ENCODE measurements at places on chromosomes 1 and 21.

GRCh38 chr21:25304611-25305010 is 302.7 kb downstream of the MRPL39 start:
- DNase-seq = no peak

GRCh38 chr1:40575336-40575735 is 43.9 kb downstream of the ZNF684 start:
- DNase-seq = no peak

GRCh38 chr1:17569200-17570139 is 30.0 kb downstream of the ARHGEF10L start:
- peak; percentile 83 for DNase-seq

DNA sequence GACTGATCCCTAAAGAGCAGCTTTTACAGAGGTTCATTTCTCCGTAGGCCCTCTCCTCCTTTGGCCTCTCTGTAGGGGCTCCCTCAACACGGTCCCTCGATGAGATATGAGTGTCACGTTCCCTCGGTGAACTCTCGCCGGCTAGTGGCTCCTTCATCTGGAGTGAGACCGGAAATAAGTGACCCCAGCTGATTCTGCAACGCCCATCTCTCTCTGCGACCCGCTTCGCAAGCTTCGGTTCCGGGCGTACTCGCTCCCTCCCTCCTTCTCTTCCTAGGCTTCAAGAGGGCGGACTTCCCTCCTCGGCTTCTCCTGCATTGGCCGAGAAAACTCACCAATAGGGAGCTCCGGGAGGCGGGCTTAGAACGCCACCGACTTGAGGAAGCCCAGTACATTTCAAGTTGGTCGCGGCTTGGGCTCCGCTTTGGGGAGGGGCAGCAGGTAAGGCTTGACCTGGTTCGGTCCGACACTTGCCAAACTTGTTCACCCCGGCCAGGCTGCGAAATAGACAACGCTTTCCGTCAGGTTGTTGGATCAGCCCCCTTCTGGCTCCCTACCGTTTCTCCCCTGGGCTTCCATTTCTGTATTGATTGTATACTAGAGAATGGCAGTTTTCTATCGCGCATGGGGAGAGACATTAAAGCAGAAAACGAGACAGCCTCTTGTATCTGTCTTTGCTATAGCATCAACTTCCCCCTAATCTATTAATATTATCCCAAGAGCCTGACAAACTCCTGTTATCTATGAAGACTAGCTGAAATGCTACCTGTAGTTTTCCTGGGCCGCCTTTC is at the start of the genes ANKRD34A and POLR3GL:
TSS of gene ANKRD34A (minus strand) at position 248 of the 791 bp plus-strand sequence. CDS start 2,816 bp downstream, outside the sequence.
TSS of gene POLR3GL (plus strand) at position 363 of the 791 bp plus-strand sequence. CDS start 10,176 bp downstream, outside the sequence.
- DNase-seq = peak; percentile 96

- DNase-seq = no peak
Measured at GRCh38 chr1:98197356-98197755, 276.5 kb upstream of the DPYD start.

DNA sequence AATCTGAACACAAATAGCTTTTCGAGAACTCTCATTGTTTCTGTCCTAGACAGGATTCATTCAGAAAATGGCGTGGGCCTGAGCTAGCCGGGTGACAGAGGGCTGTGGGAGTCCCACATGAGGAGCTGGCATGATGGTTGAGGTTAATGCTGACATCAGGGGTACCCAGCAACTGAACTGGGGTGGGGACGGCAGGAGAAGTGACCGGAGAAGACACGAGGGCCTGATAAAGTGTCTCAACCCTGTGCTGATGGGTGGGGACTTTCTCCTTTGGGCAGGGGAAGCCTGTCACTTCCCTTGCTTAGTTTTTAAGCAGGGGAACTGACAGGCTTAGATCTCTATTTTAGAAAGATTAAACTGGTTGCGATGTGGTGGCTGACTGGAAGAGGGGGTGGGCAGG is 14.6 kb downstream of the CHIT1 start:
- no peak for DNase-seq

DNA sequence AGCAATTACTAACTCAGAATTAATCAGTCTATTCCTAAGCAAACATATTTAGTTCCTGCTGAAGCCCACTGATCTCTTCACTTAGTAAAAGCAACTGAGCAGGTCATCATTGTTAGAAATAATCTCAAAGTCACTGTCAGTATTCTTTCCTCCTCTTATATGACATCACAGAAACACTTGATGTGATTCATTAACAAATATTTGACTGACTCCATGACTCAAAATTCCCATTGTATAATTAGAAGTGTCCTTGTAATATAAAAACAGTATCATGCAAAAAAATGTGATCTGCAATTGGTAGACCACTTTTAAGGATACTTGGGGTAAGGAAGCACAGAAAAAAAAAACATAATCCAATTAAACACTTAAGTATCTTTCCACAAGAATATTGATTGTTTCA is 194.4 kb downstream of the DPYD start:
- no peak for DNase-seq

GRCh38 chr1:161019751-161020495 is 1.0 kb downstream of the F11R start:
- DNase-seq = no peak

DNA sequence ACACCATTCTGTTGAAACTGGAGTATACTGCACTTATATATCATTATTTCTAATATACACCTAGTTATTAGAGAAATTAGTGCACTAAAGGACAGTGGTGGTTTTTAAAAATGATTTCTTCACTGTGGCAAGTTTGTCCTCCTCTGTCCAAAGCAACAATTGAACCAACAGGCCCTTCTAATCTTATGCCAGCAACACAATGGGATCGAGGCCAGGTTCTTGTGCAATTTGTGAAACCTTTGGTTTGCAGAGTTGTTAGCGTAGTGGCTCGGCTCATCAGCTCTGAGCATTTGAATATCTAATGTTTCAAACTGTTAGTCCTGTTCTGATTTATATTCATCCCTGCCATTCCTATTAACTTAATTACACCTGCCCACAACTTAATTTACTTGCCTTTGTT is 9.9 kb upstream of the LRRC39 start:
- DNase-seq = peak; percentile 42

DNA sequence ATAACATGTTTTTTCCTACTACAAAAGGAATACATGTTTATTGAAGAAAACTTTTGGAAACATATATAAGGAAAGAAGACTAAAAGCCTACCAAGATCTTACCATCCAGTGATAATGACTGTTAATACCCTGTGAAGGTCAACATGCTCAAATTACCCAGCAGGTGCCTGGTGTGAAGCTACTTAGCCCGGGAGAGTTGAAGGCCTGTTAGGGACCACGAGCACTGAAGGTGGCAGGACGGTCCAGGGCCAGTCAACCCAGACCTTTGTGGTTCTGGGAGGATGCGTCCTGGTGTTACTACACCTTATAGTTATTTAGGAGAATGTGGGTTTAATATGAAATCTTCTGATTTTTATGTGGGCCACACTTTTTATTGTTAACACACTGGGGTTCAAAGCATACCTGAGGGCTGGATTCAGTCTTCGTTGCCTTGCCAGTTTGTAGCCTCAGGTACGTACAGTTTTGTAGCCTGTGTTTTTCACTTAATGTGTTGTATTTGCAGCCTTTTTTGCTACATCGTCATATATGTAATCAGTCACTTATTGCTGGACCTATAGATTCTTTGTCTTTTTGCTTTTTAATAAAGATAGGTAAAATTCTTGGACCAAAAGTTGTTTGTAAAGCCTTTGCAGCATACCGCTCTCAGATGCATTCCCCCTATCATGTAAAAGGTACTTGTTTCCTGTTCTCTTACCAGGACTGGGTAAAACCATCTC is 9.8 kb downstream of the ITSN1 start:
- DNase-seq = no peak

DNA sequence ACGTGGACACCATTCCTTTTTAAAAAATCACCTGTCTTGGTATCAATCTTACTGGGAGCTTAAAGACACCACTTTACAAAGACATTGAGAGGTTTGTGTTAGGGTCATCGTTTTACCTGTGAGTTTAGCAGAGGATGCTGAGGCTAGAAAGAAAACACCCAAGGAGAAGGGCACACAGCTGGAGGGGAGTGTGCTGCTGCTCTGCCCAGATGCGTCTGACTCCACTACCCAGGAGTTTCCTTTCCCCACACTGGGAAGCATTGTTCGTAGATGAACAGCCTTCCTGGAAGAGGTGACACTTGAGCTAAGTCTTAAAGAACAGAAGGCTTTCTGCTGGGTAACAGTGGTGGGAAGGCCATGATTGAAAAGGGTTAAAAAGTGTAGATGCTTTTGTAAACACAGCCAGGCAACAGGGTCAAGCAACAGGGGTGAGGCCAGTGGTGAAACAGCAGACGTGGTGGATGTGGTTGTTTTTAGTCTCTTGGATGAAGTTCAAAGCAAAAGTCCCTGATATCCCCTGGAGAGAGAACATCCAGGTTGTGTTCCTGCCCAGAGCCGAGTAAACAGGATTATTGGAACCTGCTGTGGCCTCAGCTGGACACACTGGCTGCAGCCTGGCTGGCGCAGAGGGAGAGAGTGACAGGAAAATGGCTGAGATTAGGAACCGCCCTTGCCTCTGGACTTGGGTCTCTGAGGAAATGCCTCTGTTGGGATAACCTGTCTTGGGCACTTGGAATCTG is 198.6 kb upstream of the JUN start:
- peak; percentile 89 for DNase-seq

GRCh38 chr1:53430261-53430660 is 28.9 kb upstream of the DMRTB1 start:
- no peak for DNase-seq
